Neural crest cell (in vitro differentiated cells): ENCODE measurements at places on chromosomes 1 and 21. TPM values are rescaled to one million over a fixed set of nuclear protein-coding genes. Genes with fewer than 3 reads are reported as not detected.
A peak's percentile ranks its signal among the peaks of the same experiment; 100 is the strongest.

The TGFB2 gene
- 11.4 and 14.0 TPM in 2 replicates for total RNA-seq

The RPF1 gene
- total RNA-seq, result 35.4 and 36.5 TPM in 2 replicates

The TMEM234 gene
- 21.3 and 22.5 TPM in 2 replicates for total RNA-seq

The POMGNT1 gene
- total RNA-seq, result 80.4 and 86.7 TPM in 2 replicates

The UBL4B gene
- not detected in 2 replicates for total RNA-seq

The HPDL gene
- 10.6 and 11.6 TPM in 2 replicates for total RNA-seq

The GJA5 gene
- total RNA-seq, result 1.1 and 1.2 TPM in 2 replicates

The RAB3B gene
- total RNA-seq, result 2.4 TPM in 2 replicates

The LCE1D gene
- not detected in 2 replicates for total RNA-seq

The RAB42 gene
- 1.5 and 2.8 TPM in 2 replicates for total RNA-seq

- peaks cover 80% of the 10 kb centered on the region for H3K4me1 ChIP-seq
- peak; percentile 36 for DNase-seq
- H3K27ac ChIP-seq, result peak overlapping the region; percentile 81
- peaks cover 30% of the 10 kb centered on the region for H3K36me3 ChIP-seq
Observed at GRCh38 chr1:156076609-156077429, 5.4 kb downstream of the MEX3A start.

DNA sequence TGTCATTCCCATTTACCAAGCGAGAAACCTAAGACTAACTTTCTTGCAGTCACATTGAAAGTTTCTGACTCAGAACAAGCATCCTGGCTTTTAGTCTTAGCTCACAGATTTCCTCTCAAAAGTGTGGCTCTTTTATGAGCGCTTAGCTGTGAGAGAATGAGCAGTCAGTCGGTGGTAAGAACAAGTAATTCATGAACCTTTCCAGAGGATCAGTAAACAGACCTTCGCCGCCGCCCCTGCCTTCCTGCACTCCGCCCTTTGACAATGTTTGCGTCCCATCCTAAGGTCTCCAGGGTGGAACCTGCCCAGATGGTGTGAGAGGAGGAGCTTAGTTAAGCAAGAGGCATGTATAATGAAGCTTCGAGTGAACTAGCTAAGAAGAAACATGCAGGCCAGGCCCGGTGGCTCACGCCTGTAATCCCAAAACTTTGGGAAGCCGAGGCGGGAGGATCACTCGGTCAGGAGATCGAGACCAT is 142.4 kb downstream of the GLUL start:
- no peaks in the 10 kb centered on the region for H3K4me1 ChIP-seq
- no peak overlapping the region for H3K4me3 ChIP-seq
- H3K36me3 ChIP-seq, result no peaks in the 10 kb centered on the region
- DNase-seq, result no peak

- peaks cover 9% of the 10 kb centered on the region for H3K4me1 ChIP-seq
- peak overlapping the region; percentile 71 for H3K27ac ChIP-seq
- H3K27me3 ChIP-seq, result no peaks in the 10 kb centered on the region
- no peak for DNase-seq
Observed at GRCh38 chr1:33119050-33119449, 38.1 kb downstream of the AZIN2 start.

GRCh38 chr1:52632732-52633290 is at the start of gene SHISAL2A:
TSS of gene SHISAL2A (plus strand) at chr1:52633168. CDS start at chr1:52633494, 326 bp downstream.
- peak within 1 kb of the TSS; percentile 67 for H3K4me3 ChIP-seq
- H3K27me3 ChIP-seq, result peaks cover 58% of the 10 kb centered on the region
- peak; percentile 40 for DNase-seq
- no peaks in the 10 kb centered on the region for H3K36me3 ChIP-seq
- no peak within 1 kb of the TSS for H3K27ac ChIP-seq

GRCh38 chr1:43492826-43493225 is 37.9 kb upstream of the PTPRF start:
- H3K4me3 ChIP-seq, result no peak overlapping the region
- H3K36me3 ChIP-seq, result peaks cover 7% of the 10 kb centered on the region
- H3K27ac ChIP-seq, result peak overlapping the region; percentile 31
- DNase-seq, result no peak

DNA sequence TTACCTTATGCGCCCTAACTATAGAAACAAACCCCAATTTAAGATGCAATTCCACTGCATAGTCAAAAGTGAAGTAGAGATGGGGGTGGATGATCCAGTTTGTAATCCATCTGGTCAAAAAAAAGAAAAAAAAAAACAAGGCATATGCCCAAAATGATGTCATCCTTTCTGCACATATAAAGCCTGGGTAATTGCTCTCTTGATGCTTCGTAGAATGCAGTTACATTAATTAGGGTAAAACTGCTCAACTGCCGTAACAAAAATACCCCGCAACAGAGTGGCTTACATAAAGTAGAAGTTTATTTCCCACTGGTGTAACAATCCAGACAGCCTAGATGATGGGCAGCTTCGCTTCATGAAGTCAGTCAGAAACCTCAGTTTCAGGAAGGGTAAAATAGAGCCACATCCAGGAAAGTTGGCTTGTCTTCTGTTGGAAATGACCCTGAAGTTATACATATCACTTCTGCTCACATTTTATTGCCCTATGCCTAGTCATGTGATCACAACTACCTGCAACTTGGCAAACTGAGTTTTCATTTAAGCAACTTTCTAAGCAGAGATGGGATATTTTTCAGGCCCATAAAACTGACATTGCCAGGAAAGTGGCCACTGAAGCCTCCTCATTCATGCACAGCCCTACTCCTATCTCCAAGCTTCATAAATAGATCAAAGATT is 221.7 kb downstream of the C1orf94 start:
- H3K4me3 ChIP-seq, result no peak overlapping the region
- peaks cover 10% of the 10 kb centered on the region for H3K27me3 ChIP-seq
- no peaks in the 10 kb centered on the region for H3K4me1 ChIP-seq
- no peak for DNase-seq

GRCh38 chr1:33180911-33181890 is 642 bp downstream of the TRIM62 start:
- peak; percentile 67 for DNase-seq
- H3K27me3 ChIP-seq, result peaks cover 3% of the 10 kb centered on the region
- H3K4me1 ChIP-seq, result peaks cover 41% of the 10 kb centered on the region

DNA sequence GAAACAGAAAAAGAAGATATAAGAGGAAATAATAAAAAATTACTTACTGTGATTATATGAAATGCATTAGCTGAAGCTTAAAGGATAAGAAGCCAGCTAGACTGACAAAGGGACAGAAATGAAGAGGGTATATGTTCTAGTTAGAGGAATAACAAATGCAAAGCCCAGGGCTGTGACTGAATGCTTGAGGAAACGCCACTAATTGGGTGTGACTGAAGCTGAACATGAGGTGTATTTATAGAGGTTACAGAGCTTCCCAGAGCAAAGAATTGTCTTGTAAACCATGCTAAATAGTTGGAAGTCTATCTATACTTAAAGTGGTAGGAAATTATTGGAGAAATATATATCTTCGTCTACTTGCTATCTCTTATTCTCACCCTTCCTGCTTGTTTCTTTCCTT is 77.7 kb upstream of the PLPPR5 start:
- H3K4me1 ChIP-seq, result no peaks in the 10 kb centered on the region
- H3K27ac ChIP-seq, result no peak overlapping the region
- H3K4me3 ChIP-seq, result no peak overlapping the region
- H3K27me3 ChIP-seq, result no peaks in the 10 kb centered on the region
- DNase-seq, result no peak

GRCh38 chr1:161985301-161985822 is 38.3 kb downstream of the OLFML2B start:
- H3K4me3 ChIP-seq, result no peak overlapping the region
- H3K4me1 ChIP-seq, result no peaks in the 10 kb centered on the region
- DNase-seq, result no peak
- H3K36me3 ChIP-seq, result peaks cover 13% of the 10 kb centered on the region
- H3K27ac ChIP-seq, result no peak overlapping the region
- H3K27me3 ChIP-seq, result no peaks in the 10 kb centered on the region

- no peaks in the 10 kb centered on the region for H3K36me3 ChIP-seq
- no peak overlapping the region for H3K4me3 ChIP-seq
- H3K27me3 ChIP-seq, result no peaks in the 10 kb centered on the region
- H3K27ac ChIP-seq, result no peak overlapping the region
Observed at GRCh38 chr1:203593723-203594122, 32.9 kb upstream of the ATP2B4 start.

GRCh38 chr1:150144606-150145005 is 5.1 kb upstream of the PLEKHO1 start:
- H3K4me3 ChIP-seq, result peak overlapping the region; percentile 34
- peaks cover 3% of the 10 kb centered on the region for H3K36me3 ChIP-seq
- H3K4me1 ChIP-seq, result peaks cover 26% of the 10 kb centered on the region
- H3K27me3 ChIP-seq, result no peaks in the 10 kb centered on the region
- no peak overlapping the region for H3K27ac ChIP-seq

GRCh38 chr21:36507397-36508018 is 27.6 kb upstream of the CLDN14 start:
- no peaks in the 10 kb centered on the region for H3K4me1 ChIP-seq
- H3K36me3 ChIP-seq, result no peaks in the 10 kb centered on the region
- H3K4me3 ChIP-seq, result no peak overlapping the region
- DNase-seq, result no peak

DNA sequence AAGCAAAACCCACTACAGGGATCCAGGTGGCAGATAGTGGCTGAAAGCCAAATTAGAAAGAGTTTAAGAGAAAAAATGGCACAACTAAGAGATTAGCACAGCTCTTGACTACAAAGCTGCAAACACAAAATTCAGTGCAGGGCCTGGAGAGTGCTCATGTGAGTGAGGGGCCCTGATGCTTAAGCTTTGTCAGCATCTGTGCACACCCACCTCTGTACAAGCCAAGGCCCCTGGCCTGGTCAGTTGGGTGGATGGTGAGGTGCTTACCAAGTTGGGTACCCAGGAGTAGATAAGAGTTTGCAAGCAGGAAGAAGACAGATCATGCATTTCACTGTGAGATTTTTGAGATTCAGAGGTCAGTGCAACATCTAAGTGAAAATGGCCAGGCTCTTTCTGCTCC is 62.7 kb upstream of the ATP1B1 start:
- H3K36me3 ChIP-seq, result no peaks in the 10 kb centered on the region
- H3K27me3 ChIP-seq, result no peaks in the 10 kb centered on the region
- H3K4me3 ChIP-seq, result no peak overlapping the region
- no peak overlapping the region for H3K27ac ChIP-seq
- peaks cover 6% of the 10 kb centered on the region for H3K4me1 ChIP-seq

GRCh38 chr21:30408782-30409494 is 13.1 kb downstream of the KRTAP13-1 start:
- peak overlapping the region; percentile 52 for H3K4me3 ChIP-seq
- H3K27ac ChIP-seq, result no peak overlapping the region
- DNase-seq, result peak; percentile 46
- H3K36me3 ChIP-seq, result peaks cover 4% of the 10 kb centered on the region
- H3K4me1 ChIP-seq, result peaks cover 6% of the 10 kb centered on the region
- peaks cover 18% of the 10 kb centered on the region for H3K27me3 ChIP-seq

DNA sequence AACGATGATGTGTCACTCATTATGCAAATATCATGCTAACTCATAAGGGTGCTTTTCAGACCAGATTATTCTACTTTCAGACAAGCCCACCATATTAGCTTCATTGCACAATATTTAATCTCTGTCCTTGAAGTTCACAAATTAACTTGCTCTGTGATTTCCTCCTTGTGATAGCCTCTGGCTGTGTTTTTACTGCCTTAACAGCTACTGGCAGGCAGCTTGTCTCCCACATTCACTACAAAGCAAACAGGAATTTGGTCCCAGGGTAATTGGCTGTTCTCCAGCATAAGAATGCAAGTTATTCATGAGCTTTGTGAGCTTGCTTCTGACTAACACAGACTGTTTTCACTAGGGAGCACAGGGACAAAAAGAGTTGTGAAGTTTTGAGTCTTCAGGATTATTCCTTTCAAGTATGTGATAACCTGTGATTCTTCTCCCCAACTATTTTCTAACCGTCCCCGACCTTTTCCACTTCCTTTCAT is 87.9 kb upstream of the HMCN1 start:
- peaks cover 7% of the 10 kb centered on the region for H3K36me3 ChIP-seq
- DNase-seq, result peak; percentile 9
- no peaks in the 10 kb centered on the region for H3K27me3 ChIP-seq
- peak overlapping the region; percentile 25 for H3K4me3 ChIP-seq
- peaks cover 33% of the 10 kb centered on the region for H3K4me1 ChIP-seq

DNA sequence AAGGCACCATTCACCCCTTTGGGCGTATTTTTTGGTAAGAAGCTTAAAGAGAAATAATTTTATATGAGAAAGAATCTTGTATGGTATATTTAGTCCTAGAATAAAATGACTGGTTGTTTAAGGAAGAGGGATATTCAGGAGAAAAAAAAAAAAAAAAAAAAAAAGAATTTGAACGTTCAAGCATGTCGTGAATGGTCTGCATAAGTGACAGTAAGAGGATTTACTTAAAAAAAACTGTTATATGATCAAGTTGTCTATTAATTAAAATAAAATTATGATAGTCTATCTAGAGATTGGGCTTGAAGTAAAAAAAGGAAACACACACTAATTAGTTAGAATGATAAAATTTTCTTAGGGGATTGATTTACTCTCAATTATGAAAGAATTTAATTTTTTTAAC is 11.7 kb upstream of the OR14I1 start:
- DNase-seq, result no peak
- no peak overlapping the region for H3K27ac ChIP-seq
- no peaks in the 10 kb centered on the region for H3K27me3 ChIP-seq
- no peaks in the 10 kb centered on the region for H3K4me1 ChIP-seq
- peaks cover 14% of the 10 kb centered on the region for H3K36me3 ChIP-seq
- H3K4me3 ChIP-seq, result no peak overlapping the region

DNA sequence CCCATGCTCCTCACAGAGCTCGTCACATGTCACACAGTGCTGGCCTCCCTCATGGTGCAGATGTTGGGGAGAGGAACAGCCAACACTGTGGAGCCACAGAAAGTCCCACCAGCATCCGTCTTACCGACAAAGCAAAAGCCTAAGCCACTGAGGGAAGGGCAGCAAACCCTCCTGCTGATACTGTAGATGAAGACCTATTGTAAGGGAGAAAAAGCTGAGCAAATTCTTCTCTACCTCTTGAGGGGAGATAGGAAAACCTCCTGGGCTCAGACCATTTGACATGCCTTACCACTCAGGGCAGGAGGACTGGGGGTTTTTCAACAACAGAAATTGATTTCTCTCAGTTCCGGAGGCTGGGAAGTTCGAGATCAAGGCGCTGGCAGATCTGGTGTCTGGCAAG is 95.9 kb downstream of the WDR64 start:
- no peaks in the 10 kb centered on the region for H3K27me3 ChIP-seq
- no peaks in the 10 kb centered on the region for H3K36me3 ChIP-seq
- no peak for DNase-seq

DNA sequence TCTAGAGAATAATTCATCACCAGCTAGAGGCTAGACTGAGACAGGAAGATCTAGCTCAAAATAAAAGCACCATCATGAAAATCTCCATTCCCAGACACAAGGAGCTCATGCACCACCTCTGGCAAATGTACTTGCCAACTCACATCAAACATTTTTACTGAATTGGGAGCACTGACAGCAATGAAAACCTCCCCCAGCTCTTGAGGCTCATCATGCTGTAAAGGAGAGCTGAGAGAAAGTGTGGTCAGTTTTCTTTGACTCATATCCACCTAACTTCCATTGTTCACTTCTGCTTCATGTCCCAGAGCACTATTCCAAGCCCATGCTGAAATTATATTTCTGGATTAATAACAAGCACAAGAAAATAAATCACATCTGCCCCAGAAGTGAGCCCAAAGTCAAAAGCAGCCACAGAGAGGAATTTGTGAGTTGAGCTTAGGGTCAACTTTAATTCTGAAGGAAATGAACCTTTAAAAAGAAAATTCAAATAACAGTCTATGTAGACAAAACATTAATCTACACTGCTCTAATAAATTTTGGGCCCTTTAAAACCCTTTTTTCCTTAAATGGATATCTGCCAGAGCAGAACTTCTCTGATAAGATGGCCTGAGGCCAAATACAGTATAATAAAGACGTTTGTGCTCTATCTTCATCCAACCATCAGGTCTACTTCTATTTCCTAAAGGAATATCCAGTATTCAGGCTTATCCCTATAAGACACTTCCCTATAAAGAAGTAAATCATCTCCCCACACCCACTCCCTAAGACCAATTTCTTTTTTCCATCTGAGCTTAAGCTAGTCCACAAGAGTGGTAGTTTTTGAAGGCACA is 85.9 kb upstream of the ADAM30 start:
- no peak overlapping the region for H3K4me3 ChIP-seq
- H3K4me1 ChIP-seq, result no peaks in the 10 kb centered on the region
- peaks cover 7% of the 10 kb centered on the region for H3K36me3 ChIP-seq
- no peaks in the 10 kb centered on the region for H3K27me3 ChIP-seq
- no peak overlapping the region for H3K27ac ChIP-seq
